Activated CD4-positive, alpha-beta T cell treated with anti-CD3 and anti-CD28 coated beads for 24 hours (primary cell): ENCODE measurements at places on chromosomes 5 and 9.

DNA sequence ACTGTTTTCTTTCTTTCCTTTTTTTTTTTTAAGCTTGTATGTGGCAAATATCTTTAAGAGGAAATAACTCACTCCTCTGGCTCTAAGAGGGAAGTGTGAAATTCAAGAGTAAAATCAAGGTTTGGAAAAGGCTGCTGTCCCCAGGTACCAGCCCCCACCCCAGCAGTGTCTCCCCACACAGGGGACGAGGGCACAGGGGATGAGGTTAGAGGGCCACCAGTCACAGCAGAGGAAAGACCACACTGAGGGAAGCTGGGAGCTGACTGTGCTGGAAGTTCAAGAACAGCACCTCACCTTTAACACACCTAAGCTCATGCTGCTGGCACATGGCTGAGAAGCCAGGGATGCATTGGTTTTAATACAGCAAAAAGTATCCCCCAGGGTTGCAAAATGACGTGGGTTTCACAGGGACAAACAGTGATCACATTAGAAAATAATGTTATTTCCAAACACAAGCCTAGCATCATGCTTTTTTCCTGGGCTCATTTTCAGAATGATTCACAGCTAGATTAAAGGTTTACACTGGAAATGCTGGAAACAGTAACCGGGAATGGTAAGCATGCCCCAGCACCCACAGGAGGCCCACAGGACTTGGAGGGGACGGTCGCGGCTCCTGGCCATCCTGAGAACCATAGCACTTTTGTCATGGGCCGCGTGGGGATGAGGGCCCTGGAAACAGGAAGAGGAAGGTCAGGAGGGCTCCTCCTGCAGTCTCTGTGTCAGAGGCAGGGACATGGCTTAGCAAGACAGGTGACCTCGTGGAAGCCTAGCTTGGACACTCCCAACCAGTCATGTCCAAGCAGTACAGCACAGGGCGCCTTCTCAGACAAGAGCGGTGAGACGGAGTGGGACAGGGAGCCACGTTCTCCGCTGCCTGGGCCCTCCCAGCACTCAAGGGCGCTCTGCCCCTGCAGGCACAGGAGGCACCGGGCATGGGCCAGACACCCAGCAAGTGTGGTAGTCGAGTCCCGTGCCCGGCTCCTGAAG, 6.9 kb downstream of the LPCAT1 start:
- DNase-seq, result no peak

DNA sequence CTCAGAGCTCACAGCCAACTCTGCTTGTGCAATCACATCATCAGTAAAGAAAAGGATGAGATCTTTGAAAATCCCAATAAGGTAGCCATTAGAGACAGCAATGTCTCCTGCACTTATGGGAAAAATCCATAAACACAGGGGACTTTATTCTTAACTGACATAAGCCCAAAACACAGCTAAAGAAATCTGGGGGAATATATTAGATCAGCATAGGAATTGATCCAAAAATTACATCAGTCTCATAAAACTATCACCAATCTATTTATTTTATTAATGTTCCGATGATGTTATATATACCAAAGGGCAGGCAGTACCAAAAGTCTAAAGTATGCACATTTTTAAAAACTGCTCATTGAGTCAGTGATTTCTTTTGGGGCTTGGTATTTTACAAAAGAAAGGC, 6.9 kb downstream of the MRPS27 start:
- DNase-seq, result no peak

- DNase-seq, result no peak
Measured at GRCh38 chr5:103582364-103582763, 19.8 kb upstream of the NUDT12 start.

DNA sequence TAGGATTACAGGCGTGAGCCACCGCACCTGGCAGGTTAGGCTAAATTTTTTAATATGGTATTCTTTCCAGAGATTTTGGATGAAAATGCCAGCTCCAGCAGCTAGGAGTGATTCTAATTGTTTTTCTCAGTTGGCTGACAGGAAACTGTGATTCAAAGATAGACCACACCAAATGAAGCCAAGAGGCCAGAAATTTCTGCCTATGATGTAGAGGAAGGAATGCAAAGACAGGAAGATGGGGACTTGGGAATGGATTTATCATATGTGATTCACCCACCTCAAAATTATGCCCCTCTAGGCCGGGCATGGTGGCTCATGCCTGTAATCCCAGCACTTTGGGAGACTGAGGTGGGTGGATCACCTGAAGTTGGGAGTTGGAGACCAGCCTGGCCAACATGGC, 53.3 kb downstream of the UGCG start:
- DNase-seq, result no peak

- DNase-seq, result no peak
Measured at GRCh38 chr5:36389245-36389644, 87.5 kb upstream of the RANBP3L start.

DNA sequence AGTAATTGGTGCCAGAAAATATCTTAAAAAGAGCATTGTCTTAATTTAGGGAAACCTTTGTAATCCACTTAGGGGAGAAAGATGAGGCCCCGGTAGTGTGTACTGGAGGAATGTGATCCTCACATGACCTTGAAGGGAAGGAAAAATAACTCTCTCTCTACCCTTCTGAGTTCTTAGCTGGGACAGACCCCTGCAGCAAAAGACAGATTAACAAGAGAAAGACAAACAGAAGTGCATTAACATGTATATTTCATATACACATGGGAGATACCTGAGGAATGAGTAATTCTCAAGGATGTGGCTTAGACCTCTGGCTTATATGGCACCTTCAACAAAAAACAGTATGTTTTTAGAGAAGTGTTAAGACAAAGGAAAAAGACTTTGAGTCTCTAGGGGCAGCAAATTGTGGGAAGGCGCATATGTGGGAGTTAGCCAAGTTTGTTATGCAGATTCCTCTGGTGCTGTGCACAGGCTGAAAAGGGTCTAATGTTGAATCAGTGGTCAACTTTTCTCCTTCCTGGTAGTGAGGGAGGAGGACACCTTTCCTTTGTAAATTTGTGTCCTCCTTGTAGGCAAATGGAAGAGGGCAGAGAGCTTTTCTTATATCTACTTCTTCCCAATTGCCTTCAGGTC, 138.8 kb downstream of the LRRC70 start:
- no peak for DNase-seq

- no peak for DNase-seq
Measured at GRCh38 chr9:6383551-6384225, 29.3 kb upstream of the UHRF2 start.

- no peak for DNase-seq
Measured at GRCh38 chr9:14361074-14361473, 47.1 kb upstream of the NFIB start.

DNA sequence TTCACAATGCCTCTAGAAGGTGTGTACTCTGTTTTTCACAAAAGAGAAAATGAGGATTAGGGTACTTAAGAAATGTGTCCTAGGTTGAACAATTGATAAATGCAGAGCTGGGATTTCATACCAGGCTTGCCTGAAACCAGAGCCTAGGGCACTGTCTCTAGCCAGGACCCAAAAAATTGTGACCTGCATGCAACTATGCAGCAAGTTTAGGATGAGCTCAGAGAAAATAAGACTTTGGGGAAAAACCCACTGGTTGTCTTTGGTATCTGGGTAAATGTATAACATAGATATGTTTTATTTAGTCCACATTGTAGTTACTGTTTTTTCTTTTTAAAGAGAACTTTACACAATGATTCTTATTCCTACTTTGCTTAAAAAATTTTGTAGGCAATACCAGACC, 177.1 kb upstream of the SEMA6A start:
- no peak for DNase-seq

- no peak for DNase-seq
Measured at GRCh38 chr9:86340356-86341006, 13.7 kb downstream of the TUT7 start.

DNA sequence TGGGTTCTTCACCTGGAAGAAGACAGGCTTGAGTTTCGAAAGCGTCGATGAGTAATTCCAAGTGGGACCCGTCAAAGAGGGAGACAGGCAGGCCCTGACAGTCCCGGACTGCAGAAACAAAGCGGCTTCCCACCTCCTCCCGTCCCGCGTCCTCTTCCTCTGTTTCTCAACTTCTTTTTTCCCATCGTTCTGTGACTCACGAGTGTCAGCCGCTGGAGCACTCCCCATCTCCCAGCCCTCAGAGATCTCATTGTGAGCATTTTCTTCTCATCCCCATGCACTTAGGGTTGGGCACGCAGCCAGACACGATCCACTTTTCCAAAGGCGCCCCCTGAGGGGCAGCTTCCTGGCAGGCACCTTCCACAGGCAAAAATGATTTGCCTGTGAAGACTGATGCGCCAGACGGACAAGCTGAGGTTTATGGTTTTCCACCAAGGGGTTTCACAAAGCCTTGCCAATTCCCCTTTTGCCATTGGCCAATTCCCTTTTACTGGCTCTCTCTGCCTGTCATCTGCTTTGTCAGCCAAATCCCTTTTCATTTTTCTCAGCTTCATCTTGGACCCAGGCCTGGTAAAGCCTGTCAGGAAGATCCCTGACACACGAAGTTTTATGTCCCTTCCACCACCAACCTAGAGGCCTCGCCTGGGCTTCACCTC, 86.5 kb upstream of the ANKRD55 start:
- no peak for DNase-seq

GRCh38 chr5:76714751-76715485, 1.0 kb upstream of the F2R start:
- DNase-seq, result no peak

DNA sequence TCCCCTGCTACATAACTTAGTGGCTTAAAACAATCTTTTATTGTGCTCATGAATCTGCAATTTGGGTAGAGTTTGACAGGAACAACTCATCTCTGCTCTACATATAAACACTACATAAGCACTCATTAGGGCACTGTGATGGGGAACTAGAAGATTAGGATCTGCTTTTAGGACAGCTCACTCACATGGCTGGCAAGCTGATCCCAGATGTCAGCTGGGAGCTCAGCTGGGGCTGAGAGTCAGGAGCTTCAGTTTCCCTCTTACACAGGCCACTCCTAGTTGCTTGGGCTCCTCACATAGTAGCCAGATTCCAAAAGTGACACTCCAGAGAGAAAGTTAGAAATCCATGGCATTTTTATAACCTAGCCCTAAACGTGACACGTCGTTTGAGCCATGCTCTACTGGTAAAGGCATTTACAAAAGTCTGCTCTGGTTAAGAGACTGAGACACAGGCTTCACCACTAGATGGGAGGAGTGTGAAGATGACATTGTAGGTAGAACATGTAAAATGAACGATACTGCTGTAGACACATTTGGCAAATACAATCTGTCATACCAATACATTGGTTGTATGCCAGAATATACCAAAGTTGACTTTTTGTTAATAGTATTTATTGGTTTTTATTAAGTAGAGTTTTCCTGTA, 23.6 kb downstream of the SCAI start:
- DNase-seq, result no peak

DNA sequence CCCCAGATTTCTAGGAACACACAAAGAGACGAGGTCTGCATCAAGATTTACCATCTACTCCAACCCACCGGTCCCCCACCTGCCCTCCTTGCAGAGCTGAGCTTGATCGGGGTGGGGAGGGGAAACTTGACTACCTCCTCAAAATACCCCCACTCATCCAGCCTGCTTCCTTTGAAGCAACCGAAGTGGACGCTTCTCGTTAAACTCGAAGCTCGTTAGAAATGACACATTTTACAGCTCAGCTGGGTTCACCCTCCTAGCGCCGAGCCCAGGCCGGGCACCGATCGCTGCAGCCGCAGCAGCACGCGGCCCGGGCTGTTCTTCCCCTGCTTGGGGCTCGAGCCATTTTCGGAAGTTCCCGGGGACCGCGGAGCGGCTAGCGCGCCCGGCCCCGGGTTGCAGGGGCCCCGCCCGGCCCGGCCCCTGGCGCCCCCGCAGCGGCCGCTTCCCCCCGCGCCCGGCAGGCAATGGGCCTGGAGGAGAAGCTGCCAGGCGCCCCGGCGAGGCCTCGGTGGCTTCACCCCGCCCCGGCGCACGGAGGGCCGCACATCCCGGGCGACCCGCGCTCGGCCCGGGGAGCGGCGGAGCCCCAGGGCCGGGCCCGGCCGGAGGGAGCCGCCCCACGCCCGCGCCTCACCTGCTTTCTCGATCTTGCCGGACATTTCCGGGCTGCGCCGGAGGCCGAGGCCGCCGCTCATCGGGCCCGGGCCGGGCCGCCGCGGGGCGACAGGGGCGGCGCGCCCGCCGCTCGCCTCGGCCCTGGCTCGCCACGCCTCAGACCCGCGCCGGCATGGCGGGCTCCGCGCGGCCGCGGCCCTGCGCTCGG, 530 bp downstream of the RAPGEF1 start:
- no peak for DNase-seq

GRCh38 chr9:32395510-32396216, 11.2 kb downstream of the ACO1 start:
- DNase-seq, result no peak

- no peak for DNase-seq
Measured at GRCh38 chr5:171424726-171425125, 5.3 kb downstream of the FGF18 start.

- no peak for DNase-seq
Measured at GRCh38 chr9:130295945-130296782, 30.6 kb downstream of the HMCN2 start.

- DNase-seq, result no peak
Measured at GRCh38 chr5:91977579-91977978, 594.5 kb upstream of the ARRDC3 start.

GRCh38 chr9:99166149-99166548, 55.6 kb downstream of the ALG2 start:
- DNase-seq, result no peak

GRCh38 chr5:169636477-169637084, 494 bp upstream of the DOCK2 start:
- no peak for DNase-seq

- DNase-seq, result no peak
Measured at GRCh38 chr9:81585191-81585763, 104.1 kb downstream of the TLE1 start.
